NCI-H226 (cell line): ENCODE measurements at places on chromosomes 12 and 14.
A peak's percentile ranks its signal among the peaks of the same experiment; 100 is the strongest.

DNA sequence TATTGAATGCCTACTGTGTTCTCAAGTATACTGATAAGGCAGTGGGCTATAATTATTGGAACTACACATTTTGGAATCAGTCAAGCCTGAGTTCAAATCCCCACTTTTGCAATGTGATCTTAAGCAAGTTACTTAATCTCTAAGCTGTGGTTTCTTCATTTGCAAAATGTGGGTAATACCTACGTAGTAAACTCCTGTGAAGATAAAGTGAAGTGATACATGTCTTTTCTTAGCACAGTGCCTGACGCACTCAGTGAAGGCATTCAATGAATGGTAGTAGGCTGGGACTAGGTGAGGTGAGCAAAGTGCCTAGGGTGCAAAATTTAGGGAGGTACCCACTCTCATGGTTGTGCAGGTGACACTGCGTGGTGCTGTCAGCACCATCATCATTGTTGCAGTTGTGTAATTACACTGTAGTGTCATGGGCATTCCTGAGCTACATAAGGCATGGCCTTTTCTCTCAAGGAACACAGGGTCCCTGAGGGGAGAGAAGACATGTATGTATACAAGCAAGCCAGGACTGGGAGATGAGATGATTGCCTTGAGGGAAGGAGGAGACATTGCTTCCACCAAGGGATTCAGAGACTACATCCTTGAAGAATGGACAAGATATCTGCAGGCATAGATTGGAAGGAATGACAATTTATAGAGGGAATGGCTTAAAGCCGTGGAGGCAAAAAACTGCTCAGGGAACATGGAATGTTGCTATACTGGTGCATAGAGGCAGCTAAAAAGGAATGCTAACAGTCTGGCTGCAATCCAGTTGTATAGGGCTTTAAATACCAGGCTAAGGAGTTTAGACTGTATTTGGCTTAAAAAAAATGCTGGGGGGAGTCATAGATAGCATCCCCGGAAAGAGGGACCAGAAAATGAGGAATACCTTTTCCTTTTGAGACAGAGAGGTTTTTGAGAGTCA, 129.2 kb upstream of the ARHGAP5 start:
- no peak for DNase-seq

GRCh38 chr14:105094193-105094907, 29.1 kb upstream of the GPR132 start:
- DNase-seq: no peak

- no peak for DNase-seq
Measured at GRCh38 chr12:45269412-45269751, 53.5 kb downstream of the ANO6 start.

DNA sequence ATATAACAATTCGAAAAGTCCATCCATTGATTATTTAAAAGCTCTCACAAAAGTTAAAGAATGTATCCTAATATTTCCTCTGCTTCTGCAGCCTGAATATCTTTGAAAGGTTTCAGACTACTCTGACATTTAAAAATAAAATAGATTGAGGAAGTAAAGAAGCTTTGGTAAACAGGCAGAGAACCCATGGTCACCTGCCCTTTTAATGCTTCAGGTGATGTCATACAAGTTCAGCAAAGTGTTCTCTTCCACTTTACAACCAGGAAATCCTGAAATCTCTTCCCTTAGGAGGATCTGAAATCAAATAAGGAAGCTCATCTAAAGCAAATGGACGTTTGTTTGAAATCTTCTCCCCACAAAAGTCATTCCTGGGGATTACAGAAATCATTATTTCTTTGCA, 322.4 kb downstream of the PDZRN4 start:
- DNase-seq: no peak

- DNase-seq: no peak
Measured at GRCh38 chr14:106848330-106849121, 1322.1 kb downstream of the TMEM121 start.

- DNase-seq: no peak
Measured at GRCh38 chr14:31080484-31080883, 54.3 kb upstream of the STRN3 start.

DNA sequence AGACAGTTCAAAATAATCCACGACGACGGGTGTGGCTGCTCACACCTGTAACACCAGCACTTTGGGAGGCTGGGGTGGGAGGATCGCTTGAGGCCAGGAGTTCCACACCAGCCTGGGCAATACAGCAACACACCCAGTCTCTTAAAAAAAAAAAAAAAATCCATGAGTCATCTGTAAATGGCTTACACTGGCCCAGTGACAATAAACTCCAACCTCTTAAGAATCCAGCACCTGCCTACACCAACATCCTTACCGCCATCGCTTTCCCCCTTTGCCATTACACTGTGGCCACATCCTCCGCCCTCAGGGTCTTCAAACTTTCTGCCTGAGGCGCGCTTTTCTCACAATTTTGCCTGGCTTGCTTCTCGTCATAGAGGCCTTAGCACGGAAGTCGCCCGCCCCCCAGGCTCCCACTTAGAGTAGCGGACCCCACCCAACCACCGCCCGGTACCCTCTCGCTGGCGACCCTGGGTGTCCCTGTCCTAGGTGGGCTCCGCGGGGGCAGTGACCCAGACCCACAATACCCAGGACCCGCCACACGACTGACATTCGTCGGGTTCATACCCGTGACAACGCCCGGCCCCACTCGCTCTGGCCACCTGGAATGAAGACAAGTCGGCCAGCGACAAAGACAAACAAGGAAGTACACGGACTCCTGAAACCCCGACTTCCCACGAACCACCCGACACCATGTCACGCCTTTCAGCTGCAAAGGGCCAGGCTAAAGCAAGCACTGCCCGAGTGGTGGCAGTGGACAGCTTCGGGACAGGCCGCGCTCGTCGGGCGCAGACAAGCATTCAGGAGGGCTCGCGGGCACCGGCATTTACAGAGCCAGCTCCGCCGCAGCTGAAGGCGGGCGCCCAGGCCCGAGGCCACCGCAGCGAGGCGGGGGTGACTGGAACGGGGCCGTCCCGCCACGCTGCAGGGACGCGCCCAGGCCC, 636 bp downstream of the GOLGA3 start:
- peak; percentile 23 for DNase-seq

- DNase-seq: no peak
Measured at GRCh38 chr14:68656452-68656851, 136.4 kb downstream of the ZFP36L1 start.

DNA sequence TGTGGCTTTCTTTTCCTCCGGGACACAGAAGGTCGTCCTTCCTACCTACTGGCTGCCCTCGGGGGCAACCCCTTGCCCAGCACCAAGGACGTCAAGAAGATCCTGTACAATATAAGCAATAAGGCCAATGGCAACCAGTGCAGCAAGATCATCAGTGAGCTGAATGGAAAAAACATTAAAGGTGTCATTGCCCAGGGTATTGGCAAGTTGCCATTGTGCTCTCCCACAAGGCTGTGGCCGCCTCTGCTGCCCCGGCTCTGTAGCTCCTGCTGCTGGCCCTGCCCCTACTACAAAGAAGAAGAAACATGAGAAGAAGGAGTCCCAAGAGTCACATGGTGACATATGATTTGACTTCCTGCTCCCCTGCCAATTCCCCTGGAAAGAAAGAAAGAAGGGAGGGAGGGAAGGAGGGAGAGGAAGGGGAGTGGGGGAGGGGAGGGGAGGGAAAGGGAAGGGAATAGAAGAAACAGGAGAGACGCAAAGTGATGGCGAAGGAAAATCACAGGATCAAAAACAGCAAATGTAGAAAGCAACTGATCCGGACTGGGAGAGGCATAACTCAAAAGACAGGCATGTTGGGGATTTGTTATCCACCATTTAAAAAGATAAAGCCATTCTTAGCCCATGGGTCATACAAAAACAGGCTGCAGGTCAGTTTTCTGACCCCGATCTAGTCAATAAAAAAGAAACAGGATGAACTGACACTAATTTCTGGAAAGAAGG, 61.3 kb upstream of the RESF1 start:
- peak; percentile 31 for DNase-seq

DNA sequence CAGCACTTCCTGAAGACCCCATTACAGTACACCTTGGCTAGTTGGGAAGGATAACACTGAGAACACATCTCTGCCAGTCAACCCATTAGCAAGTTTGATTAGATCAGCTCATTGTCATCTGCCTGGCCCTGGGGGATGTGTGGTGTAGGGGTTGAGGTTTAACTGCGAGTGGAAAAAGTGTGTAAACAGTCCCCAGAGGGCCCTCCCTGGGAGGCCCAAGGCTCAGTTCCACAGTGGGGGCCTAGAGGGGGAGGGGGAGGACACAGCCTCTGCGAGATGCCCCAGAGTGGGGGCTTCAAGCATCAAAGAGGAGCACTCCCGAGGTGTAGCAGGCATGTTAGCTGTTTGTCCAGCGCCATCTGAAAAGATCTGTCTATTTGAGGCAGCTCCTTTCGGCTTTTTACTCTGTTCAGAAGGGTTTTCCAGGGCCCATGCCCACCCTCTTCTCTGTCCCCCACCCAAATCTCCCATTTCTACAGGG, 344 bp downstream of the LPAR5 start:
- no peak for DNase-seq

GRCh38 chr12:26196421-26196716, 996 bp downstream of the SSPN start:
- no peak for DNase-seq

- no peak for DNase-seq
Measured at GRCh38 chr12:49126852-49127763, 4.1 kb downstream of the TUBA1B start.

DNA sequence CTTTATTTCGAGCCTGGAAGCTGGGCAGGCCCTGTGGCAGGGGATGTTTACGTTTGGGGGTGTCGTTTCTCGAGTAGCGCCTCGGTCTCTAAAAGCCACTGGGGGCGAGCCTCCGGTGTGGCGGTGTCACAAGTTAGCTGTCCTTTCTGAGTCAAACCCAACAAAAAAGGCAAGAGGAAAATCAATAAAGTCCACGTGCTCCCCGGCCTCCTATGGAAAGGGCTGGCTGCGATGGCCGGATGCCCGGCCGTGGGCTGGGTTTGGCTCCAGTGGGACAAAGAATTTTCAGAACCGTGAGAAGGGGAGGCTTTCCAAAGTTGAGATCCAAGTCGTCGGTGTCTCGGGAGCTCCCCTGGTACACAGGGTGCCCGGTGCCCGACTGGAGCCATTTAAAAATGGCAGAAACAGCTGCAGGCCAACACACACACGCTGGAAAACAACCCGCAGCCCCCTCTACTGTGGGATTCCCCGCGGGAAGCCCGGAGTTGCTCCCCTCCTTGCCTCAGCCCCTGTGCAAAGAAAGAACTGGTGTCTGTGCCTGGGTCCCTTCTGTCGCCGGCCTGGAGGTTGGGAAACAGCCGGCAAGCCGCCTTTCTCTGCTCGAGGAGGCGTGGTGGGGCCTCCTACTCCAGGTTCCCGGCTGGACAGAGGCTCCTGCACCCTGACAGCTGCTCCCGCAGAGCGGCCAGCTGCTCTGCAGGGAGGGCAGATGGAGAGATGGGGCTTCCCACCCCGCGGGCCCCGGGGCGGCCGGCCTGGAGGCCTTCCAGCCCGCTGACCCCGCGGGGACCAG, 1.9 kb downstream of the BCL7A start:
- DNase-seq: no peak
